Activated naive CD8-positive, alpha-beta T cell treated with anti-CD3 and anti-CD28 coated beads, Interleukin-2, amount 50 U/mL, for 24 hours (primary cell): ENCODE measurements at places on chromosomes 7 and 10.

- no peak for DNase-seq
These were observed 290.3 kb upstream of the NFE2L3 start for GRCh38 chr7:25861601-25862260.

- no peak for DNase-seq
These were observed 40.1 kb downstream of the PNLIPRP2 start for GRCh38 chr10:116660860-116661259.

DNA sequence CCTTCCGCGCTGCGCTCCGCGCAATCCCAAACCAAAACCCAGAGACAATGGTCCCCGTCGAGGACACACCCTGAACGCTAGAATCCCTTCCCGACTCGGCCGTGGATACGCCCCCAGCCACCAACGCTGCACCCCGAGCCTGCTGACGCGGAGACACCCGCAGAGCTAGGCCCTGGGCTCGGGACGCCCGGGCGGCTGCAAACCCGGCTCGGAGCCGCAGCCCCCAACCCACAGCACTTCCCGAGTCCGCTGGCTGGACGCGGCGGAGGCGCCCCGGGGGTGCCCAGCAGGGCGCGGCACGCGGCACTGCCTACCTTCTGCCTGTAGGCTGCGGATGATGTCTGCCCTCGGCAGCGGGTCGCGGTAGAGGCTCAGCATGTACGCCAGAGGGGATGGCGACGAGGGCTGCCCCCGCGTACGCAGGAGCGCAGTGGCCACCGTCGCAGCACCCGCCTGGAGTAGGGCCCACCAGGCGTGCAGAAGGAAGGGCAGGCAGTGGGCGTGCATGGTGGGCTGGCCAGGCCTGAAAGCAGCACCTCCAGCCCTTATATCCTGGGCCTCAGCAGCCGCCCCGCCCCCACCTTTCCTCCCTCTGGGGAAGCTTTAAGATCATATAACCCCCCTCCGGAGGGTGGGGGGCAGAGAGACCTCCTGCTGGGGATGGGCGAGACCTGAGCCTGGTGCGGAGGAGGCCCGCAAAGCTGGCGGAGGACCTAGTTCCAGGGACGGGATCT, at the start of gene NODAL:
Gene NODAL (minus strand): TSS at position 521 of the 734 bp plus-strand sequence. CDS start 14 bp downstream, at position 507.
- no peak for DNase-seq

DNA sequence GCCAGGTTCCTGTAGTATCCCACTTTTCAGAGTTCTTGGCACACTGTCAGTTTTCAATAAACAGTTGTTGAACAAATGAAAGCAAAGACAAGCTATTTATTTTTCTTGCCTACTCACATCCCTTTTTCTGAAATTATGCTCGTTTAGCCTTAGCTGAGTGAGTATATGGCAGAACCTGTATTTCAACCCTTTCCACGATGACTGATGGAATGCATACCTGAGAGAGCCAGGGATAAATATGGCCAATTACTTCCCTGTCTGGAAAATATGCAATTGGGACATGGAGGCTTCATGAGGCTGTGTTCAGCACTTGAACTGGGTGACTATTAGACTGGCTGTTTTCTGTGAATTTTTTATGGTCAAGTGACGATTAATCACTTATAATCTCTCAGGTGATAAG, 144.5 kb upstream of the POT1 start:
- DNase-seq: no peak

- no peak for DNase-seq
These were observed 359.2 kb upstream of the AOAH start for GRCh38 chr7:37083311-37084096.
